Amniotic stem cell (primary cell): ENCODE measurements at places on chromosomes 7 and 10.

DNA sequence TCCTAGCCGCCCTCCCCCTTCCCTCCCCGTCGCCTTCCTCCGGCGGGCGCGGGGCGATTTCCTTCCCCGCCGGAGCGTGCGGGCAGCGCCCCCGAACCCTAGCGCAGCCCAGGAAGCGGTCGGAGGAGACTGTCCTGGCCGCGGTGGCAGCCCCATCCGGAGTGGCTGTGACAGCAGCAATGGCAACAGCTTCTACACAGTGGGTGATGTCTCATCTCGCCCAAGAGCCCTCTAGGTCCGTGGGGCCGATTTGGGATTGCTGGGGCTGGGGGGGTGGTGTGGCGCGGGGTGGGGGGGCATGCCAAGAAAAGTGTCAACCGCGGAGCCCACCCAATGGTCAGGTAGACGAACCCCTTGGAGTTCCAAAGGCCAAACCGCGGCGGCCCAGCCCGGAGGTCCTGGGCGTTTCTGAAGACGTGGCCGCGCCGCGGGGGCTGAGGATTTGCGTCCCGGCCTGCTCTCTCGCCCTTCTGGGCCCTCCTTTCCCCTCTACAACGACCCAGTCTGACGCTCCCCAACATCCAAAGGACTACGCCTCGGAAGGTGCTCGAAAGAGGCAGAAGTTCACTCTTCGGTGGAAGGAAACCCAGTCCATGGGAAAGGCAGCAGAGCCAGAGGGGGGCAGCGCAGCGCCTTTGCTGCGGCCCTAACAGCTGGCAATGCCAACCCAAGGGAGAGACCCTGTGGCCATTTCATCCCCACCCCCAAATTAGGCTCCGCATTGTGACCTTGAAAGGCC is 603 bp upstream of the TWIST1 start:
- DNase-seq: no peak

- no peak for DNase-seq
Observed at GRCh38 chr7:159218170-159218569, 73.5 kb upstream of the VIPR2 start.

- no peak for DNase-seq
Observed at GRCh38 chr10:130747946-130748345, 563.6 kb downstream of the TCERG1L start.

GRCh38 chr10:101611096-101611905 is 23.2 kb downstream of the DPCD start:
- no peak for DNase-seq
